ENCODE measurements at places on chromosomes 4 and X.

- no peak for DNase-seq
These were observed 15.1 kb downstream of the LAMP2 start for GRCh38 chrX:120453985-120454384.

DNA sequence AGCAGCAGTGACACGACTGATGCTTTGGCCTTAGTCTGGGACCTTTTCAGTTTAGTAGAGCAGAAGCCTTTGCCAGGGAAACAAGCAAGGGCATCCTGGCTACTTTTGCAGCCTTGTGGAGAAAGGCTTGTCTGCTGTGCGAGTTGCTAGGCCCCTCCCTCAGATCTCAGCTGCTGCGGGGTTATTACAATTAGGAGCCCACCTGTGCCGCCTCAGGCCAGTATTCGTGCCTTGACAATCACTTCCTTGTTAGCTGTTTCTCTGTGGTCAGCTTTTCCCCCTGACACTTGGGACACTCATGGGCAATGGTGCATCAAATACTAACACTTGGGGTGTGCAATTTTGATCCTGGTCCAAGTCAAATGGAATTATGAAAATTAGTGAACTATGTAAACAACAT, 67.9 kb downstream of the SH2D1A start:
- DNase-seq = no peak

DNA sequence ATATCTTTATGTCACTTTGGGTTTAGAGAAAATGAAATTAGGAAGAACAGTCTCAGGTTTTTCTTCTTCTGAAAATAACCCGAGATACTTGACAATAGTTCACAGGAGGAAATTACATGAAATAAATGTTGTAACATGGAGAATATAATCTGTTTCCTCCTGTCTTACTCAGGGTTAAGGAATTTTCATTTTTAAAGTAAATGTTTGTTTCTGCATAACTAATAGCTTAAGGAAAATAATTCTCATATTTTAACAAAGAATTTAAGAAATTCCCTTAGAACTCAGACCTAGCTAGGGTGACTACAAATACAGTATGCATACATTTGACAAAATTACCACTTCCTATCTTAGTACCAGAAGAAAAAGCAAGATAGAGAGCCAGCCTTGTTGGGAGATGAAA, 17.2 kb upstream of the SPRY1 start:
- no peak for DNase-seq

- no peak for DNase-seq
These were observed 2.5 kb downstream of the GALNT7 start for GRCh38 chr4:173171098-173171497.

DNA sequence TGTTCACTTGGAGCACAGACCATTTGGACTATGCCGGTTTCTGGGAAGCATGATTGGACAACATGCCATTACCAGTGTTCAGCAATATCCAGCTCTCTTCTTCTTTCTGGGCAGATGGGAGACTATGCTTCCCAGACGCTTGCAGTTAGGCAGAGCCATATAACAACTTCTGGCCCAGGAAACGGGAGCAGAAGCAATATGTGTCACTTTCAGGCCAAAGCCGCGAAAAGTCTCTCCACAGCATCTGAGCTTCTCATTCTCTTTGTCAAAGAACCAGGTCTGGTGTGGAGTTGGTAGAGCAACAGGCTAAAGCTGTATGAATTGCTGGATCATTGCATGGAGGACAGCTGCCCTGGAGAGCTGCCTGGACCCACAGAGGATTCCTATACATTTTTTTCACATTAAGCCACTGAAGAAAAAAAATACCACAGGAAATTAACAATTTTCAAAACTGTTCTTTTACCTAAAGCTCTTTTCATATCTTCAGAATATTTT, 131.4 kb upstream of the FRG1 start:
- DNase-seq = no peak

DNA sequence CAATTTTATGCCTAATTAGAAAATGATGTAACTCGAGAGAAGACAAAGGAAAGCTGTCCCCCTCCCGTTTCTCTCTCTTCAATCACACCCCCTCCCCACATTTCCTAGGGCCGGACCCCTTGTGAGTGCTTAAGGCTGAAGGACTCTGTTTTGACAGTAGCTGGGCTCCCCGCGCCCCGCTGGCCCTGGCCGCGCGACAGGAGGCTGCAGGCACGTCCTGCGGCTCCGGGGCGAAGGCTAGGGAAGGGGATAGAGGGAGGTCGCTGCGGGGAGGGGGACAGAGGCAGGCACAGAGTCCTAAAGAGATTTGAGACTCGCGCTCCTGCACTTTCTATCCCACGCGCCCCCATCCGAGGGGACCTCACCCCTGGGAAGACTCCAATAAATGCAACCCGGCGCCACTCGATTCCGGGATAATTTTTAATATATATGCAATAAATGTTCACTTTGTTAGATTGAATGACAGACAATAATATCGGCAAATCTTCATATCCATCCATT, 56.2 kb upstream of the TMEM33 start:
- DNase-seq = no peak

GRCh38 chr4:1646690-1647089, 37.4 kb downstream of the FAM53A start:
- DNase-seq = no peak

DNA sequence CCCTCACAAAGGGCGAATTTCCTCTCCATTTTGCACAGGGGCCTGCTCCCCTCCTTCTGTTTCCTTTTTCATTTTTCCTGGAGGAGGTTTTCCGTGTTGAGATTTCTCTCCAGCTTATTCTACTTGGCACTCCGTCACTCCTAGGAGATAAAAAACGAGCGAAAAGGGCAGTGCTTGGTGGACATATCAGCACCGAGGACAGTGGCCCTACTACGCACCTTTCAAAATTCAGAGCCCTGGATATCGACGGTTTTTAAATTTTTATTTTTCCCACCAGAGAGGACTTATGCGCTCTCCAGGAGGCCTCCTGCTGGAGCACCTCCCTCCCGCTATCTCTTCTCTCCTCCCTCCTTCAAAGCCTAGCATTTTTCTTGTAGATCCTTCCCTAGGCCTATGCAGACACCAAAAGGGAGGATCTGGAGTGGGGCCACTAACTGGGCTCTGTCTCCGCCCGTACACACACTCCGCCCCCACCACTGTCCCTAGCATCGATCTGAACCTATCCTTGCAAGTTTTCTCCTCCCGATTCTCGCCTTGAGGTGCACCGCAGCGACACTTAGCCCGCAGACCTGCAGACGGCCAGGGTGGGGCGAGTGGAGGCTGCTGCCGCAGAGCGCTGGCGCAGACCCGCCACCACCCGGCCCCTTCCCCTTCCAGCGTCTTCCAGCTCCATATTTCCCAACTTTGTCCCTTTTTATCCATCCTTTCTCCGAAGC, 8.5 kb upstream of the TCEAL9 start:
- DNase-seq = no peak

GRCh38 chrX:25144043-25144940, 128.5 kb upstream of the ARX start:
- DNase-seq = peak; percentile 8

DNA sequence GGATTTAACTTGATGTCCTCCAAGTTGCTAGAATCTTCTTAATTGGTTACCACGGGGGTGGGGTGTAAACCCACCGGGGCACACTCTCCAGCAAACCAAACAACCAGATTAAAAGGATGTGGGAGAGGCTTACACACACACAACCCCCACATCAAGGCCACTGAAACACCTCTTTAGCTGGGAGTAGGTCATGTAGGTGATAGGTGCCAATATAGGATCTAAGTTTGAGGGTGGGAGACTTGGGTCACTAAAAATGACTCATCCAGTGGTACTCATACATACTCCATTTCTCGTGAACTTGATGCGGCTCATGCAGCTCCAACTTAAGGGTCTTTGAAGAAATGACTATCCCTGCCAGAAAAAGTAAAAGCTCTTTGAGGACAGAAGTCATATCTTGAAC, 20.5 kb upstream of the CD40LG start:
- no peak for DNase-seq

DNA sequence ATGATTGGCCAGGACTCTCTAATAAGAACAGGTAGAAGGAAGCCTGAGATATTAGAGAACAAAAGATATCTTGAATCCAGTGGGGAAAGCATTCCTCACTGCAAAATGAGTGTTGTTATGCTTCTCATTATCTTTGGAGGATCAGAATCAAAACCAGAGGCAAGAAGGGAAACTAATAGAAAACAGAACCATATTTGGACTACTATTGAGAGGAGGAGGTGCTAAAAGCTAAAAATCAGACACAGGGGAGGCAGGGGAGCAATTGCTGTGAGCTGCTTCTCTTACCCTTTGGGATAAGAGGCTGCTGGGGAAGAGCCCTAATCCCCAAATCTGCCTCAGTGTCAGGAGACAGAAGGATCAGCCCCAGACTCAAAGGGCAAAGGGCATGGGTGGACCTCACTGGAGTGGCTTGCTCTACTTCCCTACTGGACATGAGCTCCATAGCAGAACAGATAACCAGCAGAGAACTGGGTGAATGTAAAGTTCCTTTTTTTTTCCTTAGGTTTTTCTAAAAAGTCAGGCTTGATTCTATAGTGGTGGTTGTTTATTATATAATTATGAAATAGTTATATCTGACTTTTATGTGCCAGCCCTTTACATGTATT, 60.1 kb downstream of the SEPTIN11 start:
- DNase-seq = no peak

- DNase-seq = no peak
These were observed 114.6 kb downstream of the GC start for GRCh38 chr4:71669291-71669690.

- DNase-seq = peak; percentile 63
These were observed 855 bp downstream of the KLF3 start for GRCh38 chr4:38664706-38665401.

- DNase-seq = no peak
These were observed 245.4 kb downstream of the DCLK2 start for GRCh38 chr4:150323406-150324325.

- DNase-seq = no peak
These were observed 6.3 kb downstream of the PRAF2 start for GRCh38 chrX:49067285-49068120.

GRCh38 chrX:21740329-21741274, 17.3 kb downstream of the SMPX start:
- DNase-seq = no peak

GRCh38 chrX:103415068-103415467, 38.7 kb downstream of the BEX3 start:
- no peak for DNase-seq

DNA sequence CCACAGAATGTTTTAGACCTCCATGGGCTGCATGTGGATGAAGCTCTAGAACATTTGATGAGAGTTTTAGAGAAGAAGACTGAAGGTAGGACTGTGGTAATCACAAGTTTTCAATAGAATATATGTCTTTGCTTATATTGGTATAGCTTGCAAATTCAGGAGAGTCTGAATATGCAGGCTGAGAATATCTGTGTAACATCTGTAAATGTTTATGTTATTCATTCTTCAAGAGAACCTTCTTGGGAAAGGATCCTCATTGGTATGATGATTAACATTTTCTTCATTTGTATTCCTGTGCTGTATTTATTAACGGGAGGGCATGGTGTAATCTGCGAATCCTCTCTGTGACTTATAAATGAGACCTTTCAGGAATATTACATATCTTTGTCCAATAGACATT, 52.1 kb upstream of the RHOH start:
- no peak for DNase-seq

DNA sequence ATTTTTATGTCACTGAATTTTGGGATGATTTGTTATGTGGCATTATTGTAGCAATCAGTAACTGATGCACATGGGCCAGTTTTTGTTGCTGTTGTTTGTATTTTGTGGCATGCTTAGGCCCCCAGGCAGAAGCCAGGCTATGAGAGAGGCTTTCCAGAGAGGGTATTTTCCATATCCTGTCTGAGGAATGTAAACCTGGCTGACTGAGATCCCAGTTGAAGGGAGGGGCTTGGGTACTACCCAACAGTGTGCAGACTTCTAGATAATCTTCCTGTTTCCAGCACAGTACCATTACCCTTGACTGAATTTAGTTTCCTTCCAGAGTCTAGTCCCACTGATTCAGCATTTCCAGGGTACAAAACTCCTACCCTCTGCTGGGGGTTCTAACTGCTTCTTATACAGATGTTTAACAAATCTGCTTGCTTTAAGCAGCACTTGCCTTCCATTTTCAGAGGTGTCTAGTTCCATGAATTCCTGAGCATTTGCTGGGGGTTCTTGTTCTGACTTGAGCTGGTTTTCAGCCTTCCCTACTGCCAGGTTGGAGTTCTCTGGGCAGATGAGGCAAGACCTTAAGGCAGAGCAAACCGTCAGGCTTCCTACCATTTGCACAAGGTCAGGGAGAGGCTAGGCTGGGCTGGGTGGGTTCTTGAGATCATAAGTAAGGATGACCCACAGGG, 104.7 kb upstream of the EGFL6 start:
- no peak for DNase-seq

DNA sequence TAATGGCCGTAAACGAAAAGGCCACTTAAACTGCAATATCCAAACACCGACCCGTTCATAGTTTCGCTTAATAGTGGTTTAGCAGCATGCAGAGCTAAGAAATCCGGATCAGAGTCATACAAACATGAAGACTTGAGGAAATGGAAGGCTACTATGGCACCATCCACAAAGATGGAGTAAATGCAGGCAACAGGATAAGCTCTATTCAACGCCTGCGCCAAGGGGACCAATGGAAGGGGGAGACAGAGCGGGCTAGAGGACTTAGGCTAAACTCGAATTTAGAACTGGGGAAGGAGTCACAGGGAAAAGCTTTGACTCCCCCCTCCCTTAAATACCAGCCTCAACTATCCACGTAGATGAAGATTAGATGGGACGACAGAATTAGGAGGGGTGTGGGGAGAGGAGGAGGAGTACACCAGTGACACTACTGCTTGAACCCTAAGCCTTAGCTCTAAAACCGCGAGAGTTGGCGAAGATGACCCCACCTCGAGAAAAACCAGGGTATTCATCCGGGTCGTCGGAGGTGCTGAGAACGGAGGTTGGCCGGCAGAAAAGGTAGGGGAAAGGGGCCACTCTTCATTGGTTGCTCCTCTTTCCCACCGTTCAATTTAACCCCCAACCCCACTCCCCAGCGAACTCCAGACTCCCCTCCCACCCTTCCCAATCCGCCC, 3.5 kb downstream of the HUWE1 start:
- DNase-seq = no peak

GRCh38 chr4:167717495-167717894, 374.8 kb upstream of the ANXA10 start:
- DNase-seq = no peak

- no peak for DNase-seq
These were observed 7.8 kb upstream of the CHRNA9 start for GRCh38 chr4:40327340-40327739.

DNA sequence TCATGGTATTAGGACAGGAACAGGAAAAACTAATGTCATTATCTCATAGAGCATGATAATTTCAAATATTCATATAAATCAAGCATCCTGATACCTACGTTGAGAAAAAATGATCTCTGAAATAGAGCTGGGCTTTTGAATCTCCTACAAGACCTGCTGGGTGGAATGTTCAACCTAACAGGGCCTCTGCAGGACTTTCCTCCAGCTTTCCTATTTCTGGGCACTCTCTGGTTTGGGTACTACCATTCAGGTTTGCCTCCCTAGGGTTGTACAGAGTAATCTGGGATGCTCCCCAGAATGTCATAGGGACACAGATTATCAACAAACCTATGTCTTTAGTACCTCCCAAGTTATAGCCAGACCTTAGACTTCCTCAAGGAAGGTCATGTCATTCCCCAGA, 108.9 kb downstream of the CDS1 start:
- no peak for DNase-seq

- DNase-seq = no peak
These were observed 228.1 kb upstream of the ANXA3 start for GRCh38 chr4:78323439-78323838.

Data from hippocampal formation (tissue), 2 donors.